Pancreas (tissue), 10 donors: ENCODE measurements at places on chromosomes 2 and 18. TPM values are rescaled to one million over a fixed set of nuclear protein-coding genes. Genes with fewer than 3 reads are reported as not detected.

DNA sequence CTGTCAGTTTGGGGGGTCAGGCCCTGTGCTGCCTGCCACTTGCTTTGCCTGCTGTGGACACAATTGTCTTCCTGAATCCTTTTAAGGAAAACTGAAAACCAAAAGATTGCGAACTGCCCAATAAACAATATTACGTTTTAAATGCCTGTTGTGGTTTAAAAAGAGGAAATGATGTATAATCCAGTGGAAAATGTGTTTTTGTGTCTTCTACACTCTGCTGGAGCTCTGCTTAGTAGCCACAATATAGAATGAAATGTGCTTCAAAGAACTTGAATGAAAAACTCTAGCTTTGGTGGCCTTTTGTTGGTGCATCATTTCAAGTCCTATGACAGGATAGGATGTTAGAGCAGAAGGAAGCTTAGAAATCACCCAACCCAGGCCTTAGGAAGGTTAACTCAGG, 23.2 kb upstream of the CABYR start:
- H3K27ac ChIP-seq: no peak overlapping the region
- no peaks in the 10 kb centered on the region for H3K36me3 ChIP-seq
- DNase-seq: no peak
- H3K4me3 ChIP-seq: no peak overlapping the region
- H3K4me1 ChIP-seq: peaks cover 35% of the 10 kb centered on the region

RIT2 gene
- total RNA-seq: not detected

RPRM gene
- not detected for total RNA-seq

TLX2 gene
- not detected for total RNA-seq
